ENCODE measurements at places on chromosomes 12 and 14. TPM values are rescaled to one million over a fixed set of nuclear protein-coding genes. Genes with fewer than 3 reads are reported as not detected.

FERMT2 gene
- 76.4 TPM for total RNA-seq

NTF3 gene
- 6.2 TPM for total RNA-seq

TAS2R20 gene
- 10.4 TPM for total RNA-seq

COQ5 gene
- 30.9 TPM for total RNA-seq

VEZT gene
- total RNA-seq = 212 TPM

MIP gene
- total RNA-seq = not detected

AKAP3 gene
- total RNA-seq = 3.7 TPM

LPAR5 gene
- total RNA-seq = 1.2 TPM

NOS1 gene
- total RNA-seq = 11.8 TPM

OAS2 gene
- 3.2 TPM for total RNA-seq

RAD9B gene
- total RNA-seq = 1.6 TPM

RNFT2 gene
- 56.3 TPM for total RNA-seq

RNASE1 gene
- 13.1 TPM for total RNA-seq

ACSM4 gene
- total RNA-seq = not detected

IL26 gene
- not detected for total RNA-seq

TMEM30B gene
- 0.23 TPM for total RNA-seq

PTGDR gene
- total RNA-seq = 0.23 TPM

OR9K2 gene
- total RNA-seq = not detected

SLC7A7 gene
- total RNA-seq = 5.3 TPM

RTL1 gene
- 0.92 TPM for total RNA-seq

SMAGP gene
- 1.4 TPM for total RNA-seq
